Fibroblast of villous mesenchyme (primary cell): ENCODE measurements at places on chromosomes 3 and 15. TPM values are rescaled to one million over a fixed set of nuclear protein-coding genes. Genes with fewer than 3 reads are reported as not detected.

Gene PGBD4
- total RNA-seq = 1.9 and 2.6 TPM in 2 replicates

Gene POPDC2
- 1.3 TPM in 2 replicates for total RNA-seq

DNA sequence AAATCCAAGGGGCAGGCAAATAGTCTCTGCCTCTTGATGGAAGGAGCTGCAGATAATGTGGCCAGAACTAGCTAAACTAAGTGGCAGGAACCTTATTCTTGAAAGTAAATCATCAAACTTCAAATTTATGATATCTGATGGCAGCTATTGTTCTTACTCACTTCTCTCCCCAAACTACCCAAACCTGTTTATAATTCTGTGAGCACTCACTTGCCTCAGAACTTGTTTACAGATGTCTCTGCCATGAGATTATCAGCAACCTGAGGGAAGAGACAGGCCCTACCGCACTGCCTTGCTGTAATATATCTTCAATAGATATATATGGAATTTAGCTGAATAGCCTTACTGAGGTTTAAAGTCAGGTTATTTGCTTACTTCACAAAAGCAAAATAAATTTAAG, 2.2 kb upstream of the B3GALNT1 start:
- no peak for DNase-seq

DNA sequence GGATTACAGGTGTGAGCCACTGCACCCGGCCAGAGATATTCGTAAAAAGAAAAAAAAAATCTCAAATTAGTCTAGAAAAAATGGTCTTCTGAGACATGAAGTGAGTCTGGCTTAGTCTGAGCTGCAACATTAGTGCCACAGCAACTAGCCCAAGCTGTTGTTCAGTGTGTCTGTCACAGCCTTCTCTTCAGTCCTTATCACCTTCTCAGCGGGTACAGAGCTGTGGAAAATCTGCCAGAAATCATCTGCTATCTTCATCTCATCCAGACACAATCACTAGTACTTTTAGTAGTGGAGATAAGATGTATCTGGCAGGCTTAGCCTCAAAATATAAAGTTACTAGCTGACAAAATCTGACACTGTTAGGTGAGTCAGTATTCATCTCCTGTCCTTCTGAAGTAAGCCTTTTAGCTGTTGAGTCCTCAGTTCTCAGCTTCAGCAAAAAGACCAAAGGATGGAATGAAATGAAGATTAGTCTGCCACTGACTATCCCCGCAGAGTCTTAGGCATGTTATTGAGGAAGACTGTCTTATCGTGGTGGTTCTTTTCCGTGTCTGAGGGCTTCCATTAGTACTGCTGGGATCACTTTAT, 120.5 kb upstream of the CGNL1 start:
- DNase-seq = no peak

- DNase-seq = peak; percentile 79
Measured at GRCh38 chr15:74950078-74950908, 6.3 kb downstream of the RPP25 start.

DNA sequence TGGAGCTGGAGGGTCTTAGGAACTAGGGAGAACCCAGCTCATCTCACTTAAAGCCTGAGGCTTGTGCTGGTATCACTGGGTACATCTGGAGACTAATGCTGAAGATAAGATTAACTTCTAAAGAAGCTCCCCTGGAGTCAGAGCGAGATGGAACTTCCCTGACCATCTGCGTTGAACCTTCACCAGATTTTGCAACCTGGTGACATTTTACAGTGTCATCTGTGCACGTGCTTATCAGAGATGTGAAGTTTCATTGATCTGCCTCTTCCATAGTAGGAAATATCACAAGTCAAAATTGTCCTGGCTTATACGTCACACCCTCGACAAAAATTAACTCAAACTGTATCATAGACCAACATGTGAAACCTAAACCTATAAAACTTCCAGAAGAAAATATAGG, 395.5 kb downstream of the SHQ1 start:
- no peak for DNase-seq

- DNase-seq = no peak
Measured at GRCh38 chr3:73657186-73657585, 32.4 kb upstream of the PDZRN3 start.

GRCh38 chr3:194860725-194861124, 175.0 kb downstream of the FAM43A start:
- DNase-seq = no peak

Gene CTXND1
- not detected in 2 replicates for total RNA-seq

DNA sequence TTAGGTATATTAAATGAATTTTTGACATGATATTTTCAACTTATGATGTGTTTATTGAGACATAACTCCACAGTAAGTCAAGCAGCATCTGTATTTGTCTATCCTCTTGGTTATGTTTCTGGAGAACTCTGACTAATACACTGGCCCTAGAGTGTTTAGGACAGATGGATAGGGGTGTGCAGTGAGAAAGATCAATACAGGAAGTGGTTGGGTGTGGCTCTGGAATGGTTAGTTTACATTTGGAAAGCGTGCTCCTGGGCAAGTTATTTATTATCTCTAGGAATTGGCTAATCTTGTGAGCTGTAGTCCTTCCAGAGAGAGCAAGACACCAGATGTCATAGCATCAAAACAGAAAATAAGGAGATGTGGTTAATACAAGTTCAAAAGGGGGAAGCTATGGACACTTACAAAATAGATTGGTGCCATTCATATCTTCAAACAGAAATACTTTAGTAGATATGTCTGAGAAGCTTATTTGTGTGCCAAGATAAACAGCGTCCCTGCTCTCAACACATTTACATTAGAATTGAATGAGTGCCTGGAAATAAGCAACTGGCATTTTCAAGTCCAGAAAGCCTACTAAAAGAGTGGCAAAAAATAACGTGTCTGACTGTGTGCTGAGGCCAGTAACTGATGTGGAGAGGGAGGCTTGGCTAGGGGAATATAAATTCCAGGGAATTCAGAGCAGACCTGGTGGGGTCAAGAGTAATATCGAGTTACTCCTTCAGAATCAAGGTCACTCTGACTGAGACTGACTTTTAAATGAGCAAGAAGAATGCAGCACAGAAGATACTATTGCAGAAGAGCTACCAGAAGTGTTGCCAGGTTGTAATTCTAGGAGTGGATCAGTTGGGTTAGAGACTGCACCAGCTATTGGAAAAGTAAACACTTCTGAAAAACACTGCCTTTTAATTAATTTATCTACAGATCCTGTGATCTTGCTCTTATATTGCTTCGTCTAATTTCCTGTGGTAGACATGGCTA, 33.4 kb upstream of the PLAAT1 start:
- DNase-seq = no peak

GRCh38 chr3:82558081-82558480, 796.6 kb upstream of the GBE1 start:
- no peak for DNase-seq

DNA sequence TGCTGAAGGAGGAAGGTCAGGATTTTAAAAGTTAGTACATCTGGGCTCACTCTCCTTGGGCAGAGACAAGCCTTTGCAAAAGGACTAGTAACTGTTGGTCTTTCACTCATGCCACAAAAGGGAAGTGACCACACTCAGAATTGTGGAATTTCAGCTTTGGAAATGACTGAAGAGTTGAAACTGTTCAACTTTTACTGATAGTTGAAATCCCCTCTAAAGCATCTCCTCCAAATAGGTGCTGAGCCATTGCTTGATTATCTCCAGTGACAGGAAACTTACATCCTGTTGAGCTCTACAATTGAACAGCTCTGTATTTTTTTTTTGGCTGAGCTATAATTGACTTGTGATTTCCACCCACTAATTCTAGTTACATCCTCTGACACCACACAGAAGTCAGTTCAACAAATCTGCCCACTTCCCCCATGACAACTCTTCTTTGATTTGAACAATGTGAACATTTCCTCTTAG, 254.8 kb upstream of the TPRG1 start:
- DNase-seq = no peak

Gene MST1R
- total RNA-seq = under 0.01 and 0.32 TPM in 2 replicates

- DNase-seq = no peak
Measured at GRCh38 chr3:178397202-178397601, 139.0 kb upstream of the KCNMB2 start.

GRCh38 chr3:116299646-116300081, 145.6 kb downstream of the LSAMP start:
- no peak for DNase-seq

Gene TAMM41
- total RNA-seq = 9.0 and 10.4 TPM in 2 replicates

GRCh38 chr3:99706410-99706809, 68.0 kb downstream of the COL8A1 start:
- DNase-seq = peak; percentile 58

Gene GOLGA6L10
- total RNA-seq = 2.2 and 2.9 TPM in 2 replicates

Gene PRICKLE2
- total RNA-seq = 36.3 and 42.2 TPM in 2 replicates

Gene ANKRD63
- not detected in 2 replicates for total RNA-seq

DNA sequence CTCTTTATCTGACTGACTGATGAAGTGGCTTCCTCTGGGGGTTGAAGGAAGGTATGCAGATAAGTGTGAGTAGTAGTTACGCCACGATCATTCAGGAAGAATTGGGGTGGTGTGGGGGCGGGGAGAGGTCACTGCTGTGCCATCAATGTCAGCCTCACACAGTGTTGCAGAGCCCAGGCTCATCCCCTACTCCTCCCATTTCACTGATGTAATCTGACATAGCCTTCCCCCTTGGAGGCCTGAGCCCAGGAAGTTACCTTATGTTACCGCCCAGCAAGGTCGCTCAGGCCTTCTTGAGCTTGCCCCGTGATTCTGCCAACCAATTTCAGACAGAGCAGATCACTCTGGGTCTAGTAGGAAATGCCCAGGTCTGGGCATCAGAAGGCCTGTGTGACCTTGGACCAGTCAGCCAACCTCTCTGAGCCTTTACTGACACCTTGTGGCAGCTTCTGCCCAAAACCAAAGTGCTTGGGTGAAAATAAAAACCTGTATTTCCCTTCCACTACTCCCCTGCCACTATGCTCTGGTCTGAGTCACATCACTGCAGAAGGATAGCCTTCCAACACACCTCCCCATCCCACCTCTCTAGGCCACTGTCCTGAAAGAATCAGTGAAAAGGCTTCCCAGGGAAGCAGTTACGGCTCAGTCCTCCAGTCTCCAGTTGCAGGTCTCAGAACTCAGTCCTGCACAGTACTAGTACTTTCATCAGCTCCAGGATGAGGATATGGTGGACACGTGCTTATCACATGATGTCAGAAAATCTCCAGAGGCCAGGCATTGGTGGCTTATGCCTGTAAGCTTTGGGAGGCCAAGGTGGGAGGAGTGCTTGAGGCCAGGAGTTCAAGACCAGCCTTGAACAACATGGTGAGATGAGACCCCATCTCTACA, 28.1 kb upstream of the INSYN1 start:
- DNase-seq = peak; percentile 16
